HS-27A (cell line): ENCODE measurements at places on chromosomes 16 and 17.

- DNase-seq, result no peak
Measured at GRCh38 chr17:77808686-77809425, 149.6 kb upstream of the TNRC6C start.

GRCh38 chr16:74053312-74053711 is 243.3 kb upstream of the PSMD7 start:
- no peak for DNase-seq

GRCh38 chr16:80803339-80804055 is 901 bp downstream of the CDYL2 start:
- no peak for DNase-seq

- DNase-seq, result no peak
Measured at GRCh38 chr17:68196394-68197090, 51.3 kb upstream of the AMZ2 start.

- no peak for DNase-seq
Measured at GRCh38 chr16:59355704-59356103, 621.6 kb upstream of the GOT2 start.

DNA sequence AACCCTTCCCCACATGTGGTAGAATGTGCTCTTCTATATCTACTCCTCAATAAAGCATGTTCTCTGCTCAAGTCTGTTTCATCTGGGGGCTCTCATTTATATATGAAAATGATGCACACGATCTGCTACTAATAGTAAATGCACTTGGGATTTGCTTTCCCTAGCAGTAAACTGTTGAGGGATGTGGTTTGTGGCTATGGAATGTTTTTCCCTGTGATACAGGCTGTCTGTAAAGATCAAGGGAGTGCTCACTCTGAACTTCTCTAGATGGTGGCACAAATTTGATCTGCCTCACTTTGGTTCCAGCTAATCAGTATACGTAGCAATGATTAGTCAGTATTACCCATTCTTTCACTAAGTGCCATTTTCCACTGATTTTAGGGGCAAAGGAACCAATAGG is 18.8 kb downstream of the TAC4 start:
- DNase-seq, result no peak

DNA sequence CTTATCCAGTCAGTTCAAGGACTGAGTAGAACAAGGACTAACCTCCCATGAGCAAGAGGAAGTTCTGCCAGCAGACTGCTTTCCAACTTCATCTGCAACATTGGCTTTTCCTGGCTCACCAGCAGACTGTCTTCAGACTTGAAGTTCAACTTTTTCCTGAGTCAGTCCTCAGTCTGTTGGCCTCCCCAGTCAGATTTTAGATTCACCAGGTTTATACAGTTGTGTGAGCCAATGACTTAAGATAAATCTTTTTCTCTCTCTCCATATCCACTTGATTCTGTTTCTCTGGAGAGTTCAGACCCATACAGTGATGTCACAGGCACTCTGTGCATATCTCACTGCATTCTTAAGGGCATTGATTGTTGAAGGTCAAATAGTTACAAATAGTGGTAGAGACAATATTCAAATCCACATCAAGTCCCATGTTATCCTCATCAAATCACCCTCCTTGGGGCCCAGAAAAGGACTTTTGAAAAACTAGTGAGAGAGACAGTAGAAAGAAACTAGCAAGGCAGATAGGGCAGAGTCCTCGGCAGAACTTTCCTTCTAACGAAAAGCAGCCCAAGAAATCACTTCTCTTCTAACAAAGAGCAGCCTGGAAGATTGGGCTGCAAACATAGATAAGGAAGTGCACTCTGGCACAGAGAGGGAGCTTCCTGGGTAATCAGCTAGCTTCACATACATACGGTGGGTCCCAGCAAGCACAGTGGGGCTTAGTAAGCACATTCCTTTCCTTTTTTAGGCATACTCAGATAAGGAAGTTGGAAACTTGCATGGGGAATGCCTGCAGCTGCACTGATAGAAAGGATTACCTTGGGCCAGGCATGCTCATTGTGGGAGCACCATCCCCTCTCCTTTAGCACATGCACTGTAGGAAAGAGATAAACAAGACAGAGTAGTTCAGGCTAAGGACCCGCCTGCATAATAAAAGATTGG is 132.3 kb upstream of the FAM20A start:
- no peak for DNase-seq

DNA sequence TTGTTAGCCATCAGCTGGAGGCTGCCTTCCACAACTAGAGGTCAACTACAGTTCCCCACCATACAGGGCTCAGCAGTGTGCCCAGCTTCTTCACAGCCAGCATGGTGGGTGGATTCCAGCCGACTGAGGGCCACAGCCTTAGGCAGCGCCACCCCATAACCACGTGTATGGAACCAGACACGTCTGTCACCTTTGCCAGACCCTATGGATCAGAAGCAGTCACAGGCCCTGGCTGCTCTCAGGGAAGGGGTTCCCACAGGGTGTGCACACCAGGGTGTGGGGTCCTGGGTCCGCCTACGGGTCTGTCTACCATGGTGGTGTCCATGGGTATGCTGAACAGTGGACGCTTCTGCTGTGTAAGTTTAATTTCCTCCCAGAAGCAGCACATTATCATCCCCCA is 265.0 kb upstream of the FOXF1 start:
- DNase-seq, result no peak

GRCh38 chr17:31003225-31003866 is 32.5 kb downstream of the RNF135 start:
- no peak for DNase-seq
